Activated CD4-positive, alpha-beta T cell treated with anti-CD3 and anti-CD28 coated beads for 48 hours (primary cell): ENCODE measurements at places on chromosomes 7 and 10.
A peak's percentile ranks its signal among the peaks of the same experiment; 100 is the strongest.

- no peak for DNase-seq
Observed at GRCh38 chr10:111801841-111802240, 381.7 kb downstream of the GPAM start.

GRCh38 chr7:43302773-43303460 lies 190.5 kb downstream of the HECW1 start:
- DNase-seq: peak; percentile 22

DNA sequence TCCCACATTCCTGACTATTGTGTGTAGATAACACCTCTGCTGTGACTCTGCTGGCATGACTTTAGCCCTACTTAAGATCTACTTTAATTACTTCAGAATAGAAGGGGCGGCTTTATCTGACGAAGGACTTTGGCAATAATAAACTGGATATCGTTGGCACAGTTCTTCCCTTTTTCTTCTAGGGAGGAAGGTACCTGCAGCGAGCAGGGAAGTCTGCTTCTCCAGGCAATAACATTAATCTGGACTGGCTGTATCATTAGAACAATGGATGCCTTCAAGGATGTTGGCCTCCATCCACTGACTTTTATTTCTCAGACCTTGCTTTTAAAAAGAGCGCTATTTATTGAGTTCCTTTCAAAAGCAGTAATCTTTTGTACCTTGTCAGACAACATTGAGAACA lies 172.6 kb upstream of the THSD7A start:
- DNase-seq: no peak

GRCh38 chr7:154720016-154720415 lies 282.9 kb downstream of the PAXIP1 start:
- DNase-seq: no peak

DNA sequence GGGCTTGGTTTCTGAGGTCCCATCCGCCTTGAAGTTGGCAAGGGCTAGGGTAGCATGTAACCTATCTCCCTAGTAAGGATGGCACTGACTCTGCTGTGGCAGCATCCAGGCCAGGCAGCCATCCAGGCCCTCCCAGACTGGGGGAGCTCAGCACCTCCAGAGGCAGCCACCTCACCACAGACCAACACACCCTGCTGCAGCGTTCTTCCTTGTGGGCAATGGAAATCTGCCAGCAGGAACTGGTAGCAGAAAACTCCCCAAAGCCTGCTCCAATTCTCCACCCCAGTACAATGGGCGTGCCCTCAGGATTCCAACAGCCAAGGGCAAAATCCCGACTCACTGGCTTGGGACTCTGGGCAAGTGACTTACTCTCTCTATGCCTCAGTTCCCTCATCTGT lies 27.5 kb downstream of the DLG5 start:
- DNase-seq: no peak

GRCh38 chr10:130615457-130615856 lies 479.3 kb downstream of the GLRX3 start:
- no peak for DNase-seq

GRCh38 chr7:2477447-2478398 lies 1.5 kb upstream of the GRIFIN start:
- DNase-seq: peak; percentile 67

GRCh38 chr7:159096736-159097581 lies 47.7 kb downstream of the VIPR2 start:
- DNase-seq: no peak

- DNase-seq: no peak
Observed at GRCh38 chr10:26243351-26243720, 26.8 kb downstream of the GAD2 start.

DNA sequence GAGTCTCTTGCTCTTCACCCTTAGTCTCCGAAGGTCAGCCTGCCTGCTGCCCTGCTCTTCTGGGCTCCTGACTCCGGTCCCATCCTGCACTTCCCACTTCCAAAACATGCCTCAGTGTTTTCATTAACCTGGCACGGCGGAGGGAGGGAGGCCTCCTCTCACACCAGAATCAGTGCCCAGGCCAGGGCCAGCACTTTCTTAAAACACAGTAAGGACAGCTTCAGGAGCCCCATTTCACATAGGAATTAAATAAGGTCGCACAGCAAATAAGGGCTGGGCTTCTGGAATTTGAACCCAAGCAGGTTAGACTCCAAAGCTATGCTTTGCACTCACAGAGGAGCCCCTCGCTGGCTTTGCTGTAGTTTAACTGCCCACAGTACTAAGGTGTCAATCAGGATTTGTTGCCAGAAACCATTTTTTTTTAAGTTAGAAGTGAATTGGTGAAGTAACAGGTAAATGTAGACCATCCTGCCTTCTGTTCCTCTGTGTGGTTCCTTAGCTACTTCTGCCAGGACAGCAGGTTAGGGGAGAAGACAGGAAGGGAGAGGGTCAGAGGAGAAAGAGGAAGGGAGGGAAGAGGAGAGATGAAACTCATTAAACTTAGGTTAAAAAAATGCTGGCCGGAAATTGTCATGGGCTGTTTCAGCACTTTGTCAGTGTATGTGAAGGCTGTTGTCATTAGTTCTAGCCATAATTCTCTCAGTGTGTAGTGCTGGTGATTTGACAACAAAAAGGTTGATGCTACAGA lies 1.1 kb downstream of the RASSF4 start:
- DNase-seq: no peak

- no peak for DNase-seq
Observed at GRCh38 chr10:15015451-15015850, 28.3 kb upstream of the OLAH start.

GRCh38 chr7:128405471-128406313 lies 4.1 kb downstream of the IMPDH1 start:
- peak; percentile 61 for DNase-seq

GRCh38 chr10:96266118-96266770 lies 5.1 kb downstream of the BLNK start:
- no peak for DNase-seq

DNA sequence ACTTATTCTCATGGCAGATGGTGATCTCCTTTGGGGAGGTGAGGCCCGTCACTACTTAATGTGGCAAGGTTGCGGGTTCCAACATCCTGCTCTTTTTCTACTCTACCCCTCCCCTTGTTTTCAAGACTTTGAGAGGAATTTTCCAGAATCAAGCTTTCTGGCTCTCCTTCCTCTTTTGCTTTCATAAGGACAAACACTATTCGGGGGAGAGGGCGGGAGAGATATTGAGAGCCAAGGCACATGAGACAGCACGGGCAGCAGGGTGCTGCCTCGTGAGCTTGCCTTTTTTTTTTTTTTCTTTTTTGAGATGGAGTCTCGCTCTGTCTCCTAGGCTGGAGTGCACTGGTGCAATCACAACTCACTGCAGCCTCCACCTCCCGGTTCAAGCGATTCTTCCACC lies 6.9 kb upstream of the PFKFB3 start:
- no peak for DNase-seq

GRCh38 chr10:86755740-86756510 lies 494 bp upstream of the BMPR1A start:
- DNase-seq: peak; percentile 89

GRCh38 chr10:69801094-69801433 lies 642 bp upstream of the COL13A1 start:
- DNase-seq: peak; percentile 69

GRCh38 chr10:98196985-98197384 lies 62.5 kb downstream of the R3HCC1L start:
- no peak for DNase-seq

GRCh38 chr7:84248843-84249242 lies 54.3 kb upstream of the SEMA3A start:
- no peak for DNase-seq

- DNase-seq: peak; percentile 81
Observed at GRCh38 chr7:48084727-48085432, 4.2 kb upstream of the UPP1 start.

DNA sequence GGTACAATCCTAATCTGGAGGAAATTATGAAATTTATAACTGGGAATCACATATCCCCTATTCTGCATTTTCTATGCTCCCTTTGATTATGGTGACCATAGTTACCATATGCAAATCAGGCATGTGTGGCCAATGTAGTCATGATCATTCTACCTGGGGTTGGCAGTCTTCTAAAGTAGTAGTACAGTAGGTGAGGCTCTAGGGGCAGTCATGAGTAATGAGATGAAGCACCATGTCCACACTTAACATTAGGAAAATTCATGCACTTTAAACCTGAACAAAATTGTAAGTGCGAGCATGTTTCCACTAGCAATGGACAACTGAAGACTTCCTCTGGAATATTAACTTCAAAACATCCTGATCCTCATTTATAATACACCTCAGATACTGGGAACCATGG lies 545.9 kb downstream of the SUGCT start:
- DNase-seq: no peak

- DNase-seq: no peak
Observed at GRCh38 chr7:49775065-49775948, 1.9 kb downstream of the VWC2 start.

DNA sequence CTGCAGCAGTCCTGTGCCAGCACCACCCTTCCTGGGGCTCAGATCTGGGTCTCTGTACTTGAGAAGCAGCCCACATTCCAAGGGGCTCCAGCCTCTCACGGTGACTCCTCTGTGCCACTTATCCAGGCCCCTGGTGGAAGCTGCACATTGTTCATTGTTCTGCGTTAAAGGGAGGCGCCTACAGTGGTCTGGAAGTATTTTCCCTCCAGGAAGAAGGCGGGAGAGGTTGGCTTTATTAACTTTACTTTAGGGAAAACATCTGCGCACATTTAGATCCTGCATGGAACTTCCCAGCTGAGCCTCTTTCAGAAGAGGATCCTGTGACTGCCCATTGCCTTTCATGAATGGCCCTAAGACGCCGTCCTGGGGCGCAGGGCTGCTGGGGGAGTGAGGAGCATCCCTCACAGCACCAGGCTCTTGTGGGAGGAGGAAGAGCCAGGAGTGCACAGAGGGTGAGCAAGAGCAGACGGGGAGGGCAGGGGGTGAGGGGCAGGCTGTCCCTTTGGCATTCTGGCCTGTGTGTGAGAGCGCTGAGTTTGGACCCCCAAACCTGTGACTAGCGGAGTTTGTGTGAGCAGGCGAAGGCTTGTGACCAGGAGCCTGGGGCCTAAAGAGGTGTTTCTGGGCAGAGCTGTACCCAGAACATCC lies 98.6 kb upstream of the BTBD16 start:
- no peak for DNase-seq

- DNase-seq: no peak
Observed at GRCh38 chr7:19619122-19619521, 89.7 kb downstream of the POLR1F start.

DNA sequence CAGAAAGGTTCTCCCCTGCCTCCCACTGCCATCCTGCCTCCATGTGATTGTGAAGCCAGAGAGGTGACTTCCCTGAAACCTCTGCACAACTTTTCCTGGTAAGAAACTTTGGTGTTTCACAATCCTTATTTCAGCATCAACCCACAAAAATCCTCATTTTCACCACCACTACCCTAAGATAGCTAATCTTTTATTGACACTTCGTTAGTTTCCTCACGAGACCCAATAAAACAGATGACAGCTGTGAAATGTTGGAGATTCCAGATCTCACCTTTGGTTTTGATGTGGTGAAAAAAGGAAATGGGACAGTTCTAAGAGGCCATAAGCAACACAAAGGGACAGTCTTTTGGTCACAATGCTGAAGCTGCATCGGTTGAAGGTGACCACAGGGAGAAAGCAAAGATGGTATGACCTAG lies 59.9 kb upstream of the TM9SF3 start:
- no peak for DNase-seq

DNA sequence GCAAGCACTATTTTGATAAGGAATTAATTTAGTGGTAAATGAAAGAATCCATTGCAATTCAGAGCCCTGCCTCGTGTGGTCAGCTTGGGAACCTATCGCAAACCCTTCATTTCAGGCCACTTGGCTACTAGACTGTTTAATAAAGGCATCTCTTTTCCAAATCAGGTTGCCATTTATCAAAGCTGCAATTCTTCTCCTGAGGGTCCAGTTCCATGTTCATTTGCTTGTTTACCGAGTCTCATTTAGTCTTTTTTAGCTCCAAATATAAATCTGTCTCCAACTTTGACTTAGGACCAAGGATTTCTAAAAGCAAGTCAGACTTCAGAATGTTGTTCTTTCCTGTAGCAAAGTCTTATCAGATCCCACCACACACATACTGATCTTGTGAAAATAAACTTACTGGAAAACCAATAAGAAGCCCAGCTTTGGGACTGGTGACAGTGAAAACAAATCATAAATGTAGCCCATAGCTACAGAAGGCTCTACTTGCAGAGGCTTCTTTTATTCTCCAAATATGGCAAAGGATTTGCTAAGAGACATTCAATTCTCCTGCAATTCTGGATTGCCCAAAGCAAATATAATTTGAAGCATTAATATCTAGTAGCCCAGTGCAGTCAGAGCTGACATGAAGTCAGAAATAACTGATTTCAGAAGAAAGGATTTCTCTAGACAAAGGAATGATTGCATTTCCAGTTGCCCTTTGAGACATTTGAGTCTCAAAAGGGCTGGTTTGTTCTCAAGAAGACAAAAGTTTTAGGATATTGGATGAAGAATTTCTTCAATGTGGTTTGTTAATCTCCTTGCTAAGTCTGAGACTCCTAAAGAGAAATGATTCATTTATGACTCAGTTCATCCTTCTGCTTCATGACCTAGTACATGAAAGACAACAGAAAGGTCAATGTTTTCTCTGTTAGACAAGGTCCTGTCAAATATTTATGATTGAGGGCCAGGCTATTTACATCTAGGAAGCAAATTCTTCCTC lies 28.0 kb downstream of the PPP1R3C start:
- no peak for DNase-seq

- DNase-seq: no peak
Observed at GRCh38 chr7:2048006-2048405, 184.7 kb downstream of the MAD1L1 start.

DNA sequence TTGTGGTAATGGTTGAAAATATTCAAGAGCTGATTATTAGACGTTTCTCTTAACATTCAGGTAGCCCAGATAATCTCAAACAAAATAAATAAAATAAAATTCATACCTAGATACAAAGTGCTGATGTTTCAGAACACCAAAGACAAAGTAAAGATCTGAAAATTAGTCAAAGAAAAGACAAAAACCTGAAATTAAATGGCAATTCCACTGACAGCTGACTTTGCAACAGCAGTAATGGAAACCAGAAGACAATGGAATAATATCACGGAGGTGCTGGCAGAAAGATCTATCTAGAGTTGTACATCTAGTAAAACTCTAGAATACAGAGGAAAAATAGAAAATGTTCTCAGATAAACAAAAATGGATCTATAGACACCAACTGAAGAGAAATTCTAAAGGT lies 58.0 kb upstream of the IKZF1 start:
- no peak for DNase-seq

DNA sequence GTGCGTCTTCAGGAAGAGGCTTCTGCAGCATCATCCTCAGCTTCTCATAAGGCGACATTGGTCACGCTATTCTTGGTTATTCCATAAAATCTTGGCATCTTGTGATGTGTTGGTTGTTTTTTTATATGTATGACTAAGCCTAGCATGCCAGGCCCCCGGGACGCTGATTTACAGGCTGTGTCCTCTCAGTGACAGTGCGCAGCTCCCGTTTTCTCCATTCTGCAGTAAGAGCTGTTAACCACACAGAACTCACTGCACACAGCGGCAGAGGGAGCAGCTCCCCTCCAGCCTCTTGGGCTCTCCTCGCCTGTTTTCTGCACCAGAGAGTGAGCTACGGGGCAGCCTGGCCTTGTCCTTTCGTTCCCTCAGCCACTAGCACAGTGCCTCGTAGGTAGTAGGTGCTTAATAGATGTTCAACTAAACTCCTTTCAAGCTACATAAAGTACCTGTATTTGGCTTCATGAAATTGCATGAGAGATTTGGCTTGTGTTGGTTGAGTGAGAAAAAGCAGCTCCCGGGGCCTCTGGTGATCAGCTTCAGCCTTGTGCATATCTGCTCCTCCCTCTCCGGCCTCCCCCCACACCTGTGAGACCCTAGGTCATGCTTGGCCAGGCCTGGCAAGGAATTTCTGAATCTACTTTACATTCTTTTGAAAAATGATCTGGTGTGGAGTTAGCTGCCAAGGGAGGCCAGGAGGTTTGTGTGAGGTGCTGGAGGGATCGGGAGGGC lies 116.2 kb downstream of the WDR37 start:
- DNase-seq: no peak

GRCh38 chr7:55409482-55410225 lies 44.5 kb downstream of the LANCL2 start:
- no peak for DNase-seq
